ENCODE measurements at places on chromosomes 16 and 17.

- no peak for DNase-seq
These were observed 26.0 kb upstream of the DLX3 start for GRCh38 chr17:50020841-50021599.

GRCh38 chr17:17719199-17719940, 38.1 kb downstream of the RAI1 start:
- no peak for DNase-seq

DNA sequence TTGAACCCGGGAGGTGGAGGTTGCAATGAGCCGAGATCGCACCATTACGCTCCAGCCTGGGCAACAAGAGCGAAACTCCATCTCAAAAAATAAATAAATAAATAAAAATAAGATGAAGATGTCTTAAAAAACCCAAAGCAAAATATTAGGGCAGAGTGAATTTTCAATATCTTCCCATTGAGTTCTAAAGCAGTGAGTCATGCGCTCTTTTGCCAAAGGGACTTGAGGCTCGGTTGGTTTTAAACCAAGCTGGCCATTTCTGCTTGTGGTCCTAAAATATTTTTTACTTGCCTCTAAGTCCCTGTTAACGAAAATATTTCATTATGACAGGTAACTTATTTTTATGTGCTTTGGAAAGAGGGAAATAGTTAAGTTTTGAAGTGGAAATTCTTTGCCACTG, 4.7 kb downstream of the PAFAH1B1 start:
- DNase-seq, result no peak

- DNase-seq, result no peak
These were observed 17.5 kb upstream of the MLKL start for GRCh38 chr16:74718140-74718539.

- DNase-seq, result no peak
These were observed 6.9 kb downstream of the HNF1B start for GRCh38 chr17:37737971-37738370.

DNA sequence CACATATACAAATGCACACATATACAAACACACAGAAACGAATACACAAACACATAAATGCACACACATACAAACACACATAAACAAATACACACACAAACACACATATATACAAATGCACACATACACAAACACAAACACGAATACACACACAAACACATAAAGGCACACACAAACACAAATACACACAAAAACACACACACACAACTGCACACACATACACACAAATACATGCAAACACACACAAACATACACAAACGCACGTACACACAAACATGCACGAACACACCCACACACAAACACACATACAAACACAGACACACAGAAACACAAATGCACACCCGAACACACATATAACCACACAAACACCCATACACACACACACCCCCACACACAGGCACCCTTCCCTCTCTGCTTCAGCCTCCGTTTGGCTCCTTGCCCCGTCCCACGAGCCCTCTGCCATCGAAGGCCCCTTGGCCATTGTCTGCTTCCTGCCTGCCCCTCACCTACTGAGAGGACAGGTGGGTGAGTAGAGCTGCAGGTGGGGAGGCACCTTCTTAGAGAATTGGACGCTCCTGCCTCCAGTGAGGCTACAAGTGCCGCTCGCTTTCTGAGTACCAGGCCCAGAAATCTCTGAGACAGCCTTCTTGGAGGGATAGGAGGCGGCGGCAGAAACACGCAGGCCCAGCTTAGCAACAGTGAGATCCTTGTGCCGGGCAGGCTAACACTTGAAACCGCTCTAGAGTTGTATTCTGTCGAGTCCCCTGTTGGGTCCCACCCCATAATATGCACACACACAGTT, 331.2 kb downstream of the FOXL1 start:
- no peak for DNase-seq

DNA sequence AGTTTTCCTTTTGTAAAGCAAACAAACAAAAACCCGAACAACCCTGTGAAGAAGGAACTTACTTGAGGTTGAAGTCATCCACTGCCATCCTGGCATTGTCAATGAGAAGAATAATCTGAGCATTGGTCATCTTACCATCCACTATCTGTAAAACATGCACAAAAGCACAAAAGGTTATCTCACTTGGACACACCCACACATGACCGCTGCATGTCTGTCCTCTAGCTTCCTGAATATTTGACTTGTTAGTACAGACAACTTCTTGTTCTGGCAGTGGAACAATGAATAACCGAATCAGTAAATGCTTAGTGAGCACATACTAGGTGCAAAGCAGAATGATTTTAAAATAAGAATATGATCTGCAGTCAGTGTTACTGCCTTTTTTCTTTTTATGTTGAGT, 6.1 kb downstream of the KRT23 start:
- no peak for DNase-seq
